ENCODE measurements at places on chromosomes 3 and 15.

DNA sequence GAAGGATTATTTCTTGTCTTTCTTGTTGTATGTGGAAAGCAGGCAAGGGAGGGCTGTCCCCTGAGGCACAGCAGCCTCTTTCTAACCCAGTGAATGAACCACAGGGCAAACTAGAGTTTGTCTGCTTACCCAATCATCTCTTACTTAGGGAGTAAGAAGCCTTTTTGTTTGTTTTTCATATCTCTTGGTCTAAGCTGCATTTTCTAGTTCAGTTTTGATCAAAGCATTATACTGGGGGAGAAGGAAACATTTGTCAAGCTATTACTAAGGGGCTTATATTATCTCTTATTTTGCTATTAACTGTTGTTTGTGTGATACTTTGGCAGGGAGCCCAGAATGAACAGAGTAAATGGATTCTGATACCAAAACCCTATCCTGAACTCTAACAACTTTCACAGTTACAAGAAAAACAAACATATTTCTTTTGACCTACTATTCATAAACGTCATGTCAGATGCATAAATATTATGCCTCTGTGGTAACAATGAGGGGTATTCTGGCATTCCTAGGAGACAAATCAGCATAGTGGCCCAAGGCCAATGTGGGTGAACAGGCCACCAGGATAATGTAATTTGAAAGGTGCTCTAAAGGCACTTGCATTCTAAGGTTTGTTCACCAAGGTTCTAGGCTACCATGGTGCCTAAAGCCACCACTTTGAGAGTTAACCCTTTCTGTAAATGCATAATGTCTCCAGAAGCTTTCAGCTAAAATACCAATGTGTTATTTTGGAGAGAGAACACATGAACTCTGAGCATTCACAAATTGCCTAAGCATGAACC, 271.6 kb upstream of the ZPLD1 start:
- no peak for DNase-seq

DNA sequence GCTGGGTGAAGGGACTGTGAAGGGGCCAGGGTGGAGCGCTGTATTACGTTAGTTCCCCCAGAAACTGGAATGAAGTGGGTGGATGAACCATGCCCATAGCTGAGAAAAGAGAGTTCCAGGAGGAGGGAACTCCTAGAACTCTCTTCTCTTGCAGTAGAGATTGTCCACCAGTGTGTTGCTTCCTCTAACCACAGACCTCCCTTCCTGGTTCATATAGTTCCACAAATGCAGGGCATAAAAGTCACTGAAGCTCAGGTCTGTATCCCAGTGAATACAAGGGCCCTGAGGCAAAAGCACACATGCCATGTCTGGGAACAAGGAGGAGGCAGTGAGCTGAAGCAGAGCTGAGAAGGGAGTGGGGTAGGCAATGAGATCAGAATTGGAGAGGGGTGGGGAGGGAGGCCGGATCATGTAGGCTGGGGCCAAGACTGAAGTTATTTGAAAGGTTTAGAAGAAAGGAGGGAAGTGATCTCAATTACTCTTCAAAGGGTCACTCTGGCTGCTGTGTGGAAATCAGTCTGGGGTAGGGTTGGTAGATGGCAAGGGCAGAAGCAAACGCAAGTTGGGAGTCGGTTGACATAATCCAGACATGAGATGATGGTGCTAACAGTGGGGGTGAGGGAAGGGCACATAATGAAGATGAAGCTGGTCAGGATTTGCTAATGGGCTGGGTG, 6.5 kb downstream of the A4GNT start:
- DNase-seq: no peak

- DNase-seq: no peak
These were observed 239.5 kb downstream of the NAALADL2 start for GRCh38 chr3:175098644-175099043.

DNA sequence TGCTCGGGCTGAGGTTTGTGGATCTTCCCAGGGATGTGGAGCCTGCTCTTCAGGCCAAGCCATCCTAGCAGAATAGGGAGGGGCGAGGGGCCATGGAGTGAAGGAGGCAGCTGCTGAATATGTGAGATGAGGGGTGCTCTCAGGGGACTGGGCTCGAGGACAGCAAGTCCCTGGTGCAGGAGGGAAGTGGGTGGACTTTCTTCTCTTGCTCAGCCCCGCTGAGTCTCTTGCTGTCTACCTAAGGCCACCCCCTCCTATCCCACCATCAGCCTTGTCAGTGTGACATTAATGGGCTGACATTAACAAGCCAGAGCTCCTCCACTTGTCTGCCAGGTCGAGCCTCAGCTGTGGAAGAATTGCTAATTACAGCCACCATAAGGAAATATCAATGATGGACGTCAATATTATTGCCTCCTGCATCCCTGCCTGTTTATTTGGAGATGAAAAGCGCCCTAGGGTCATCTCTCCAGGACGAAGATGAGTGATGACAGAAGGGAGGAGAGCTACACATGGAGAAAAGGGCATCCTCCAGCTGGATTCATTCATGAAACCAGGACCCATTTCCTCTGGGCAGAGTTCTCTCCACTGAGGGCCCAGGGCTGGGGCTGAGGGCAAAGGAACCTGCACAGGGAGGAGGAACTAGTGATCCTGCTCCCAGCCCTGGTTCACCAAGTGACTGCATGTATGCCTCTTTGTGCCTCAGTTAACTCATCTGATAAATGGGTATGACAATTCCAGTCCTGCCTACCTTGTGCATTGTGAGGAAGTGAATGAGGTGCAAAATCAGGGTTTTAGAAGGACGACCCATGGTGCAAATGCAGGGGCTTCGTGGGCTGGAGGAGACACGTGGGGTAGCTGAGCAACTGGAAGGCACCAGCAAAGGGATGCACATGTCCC, 34.9 kb upstream of the LINGO1 start:
- no peak for DNase-seq

DNA sequence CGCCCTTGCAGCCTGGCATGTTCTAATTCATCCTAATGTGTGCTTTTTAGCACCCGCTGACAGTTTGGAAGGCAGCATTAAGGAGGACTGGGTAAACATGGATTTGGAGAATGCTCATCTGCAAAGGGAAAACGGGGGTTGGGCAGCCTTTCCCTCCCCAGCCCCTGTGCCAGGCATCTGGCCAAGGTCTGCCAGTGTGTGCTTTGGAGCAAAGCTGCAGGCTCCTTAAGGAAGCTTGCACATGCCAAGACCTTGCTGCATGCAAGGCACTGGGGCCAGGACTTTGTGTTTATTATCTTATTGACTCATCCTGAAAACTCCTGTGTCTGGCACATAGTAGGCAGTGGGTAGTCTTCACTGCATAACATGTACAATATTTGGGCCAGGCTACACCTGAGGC, 20.1 kb downstream of the FAM3D start:
- DNase-seq: no peak

DNA sequence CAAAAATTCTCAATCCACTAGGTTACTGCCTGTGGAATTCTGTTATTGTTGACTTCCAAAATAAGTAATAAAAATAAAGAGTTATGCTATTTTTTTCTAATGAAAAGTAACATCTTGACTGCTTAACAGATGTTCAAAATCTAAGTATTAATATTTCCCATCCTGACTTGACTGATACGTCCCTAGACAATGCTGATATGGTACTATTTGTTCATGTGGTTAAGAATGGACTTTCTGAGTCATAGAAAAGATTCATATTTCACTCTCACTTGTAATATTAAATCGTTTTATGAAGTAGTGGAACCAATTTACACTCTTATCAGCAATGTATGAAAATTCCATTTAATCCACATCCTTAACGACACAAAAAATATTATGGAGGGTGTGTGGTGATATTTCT, 104.8 kb upstream of the PLSCR5 start:
- no peak for DNase-seq
